ENCODE measurements at places on chromosomes 12 and 14.
A peak's percentile ranks its signal among the peaks of the same experiment; 100 is the strongest.

DNA sequence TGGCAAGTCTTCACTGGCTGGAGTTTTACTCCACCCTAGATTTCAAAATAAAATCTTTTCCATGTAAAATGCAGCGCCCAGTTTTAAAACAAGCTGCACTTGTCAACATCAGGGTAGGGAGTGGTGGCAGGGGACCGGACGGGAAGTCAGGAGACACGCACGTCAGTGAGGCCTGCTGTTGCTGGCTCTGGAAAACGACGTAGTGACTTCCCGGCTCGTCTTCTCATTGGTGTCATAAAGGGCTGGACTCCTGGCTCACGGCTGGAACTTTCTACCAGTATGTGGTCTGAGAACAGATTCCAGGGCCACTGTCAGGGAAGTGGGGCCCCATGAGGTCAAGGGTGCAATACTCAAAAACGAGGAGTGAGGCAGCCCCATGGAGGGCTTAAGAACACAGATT is 64.2 kb upstream of the FOXN3 start:
- DNase-seq, result no peak

DNA sequence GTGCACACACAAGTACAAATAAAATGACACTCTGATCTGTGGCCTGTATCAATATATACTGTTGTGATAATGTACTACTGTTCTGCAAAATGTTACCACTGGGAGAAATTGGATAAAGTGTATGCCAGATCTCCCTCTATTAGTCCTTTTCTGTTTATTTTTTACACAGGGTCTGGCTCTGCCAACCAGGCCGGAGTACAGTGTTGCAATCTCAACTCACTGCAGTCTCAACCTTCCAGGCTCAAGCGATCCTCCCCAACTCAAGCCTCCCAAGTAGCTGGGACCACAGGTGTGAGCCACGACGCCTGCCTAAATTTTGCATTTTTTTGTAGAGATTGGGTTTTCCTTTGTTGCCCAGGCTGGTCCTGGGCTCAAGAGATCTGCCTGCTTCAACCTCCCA is 1.9 kb downstream of the NT5DC3 start:
- no peak for DNase-seq

GRCh38 chr14:68512088-68512487 is 280.8 kb downstream of the ZFP36L1 start:
- DNase-seq, result no peak

DNA sequence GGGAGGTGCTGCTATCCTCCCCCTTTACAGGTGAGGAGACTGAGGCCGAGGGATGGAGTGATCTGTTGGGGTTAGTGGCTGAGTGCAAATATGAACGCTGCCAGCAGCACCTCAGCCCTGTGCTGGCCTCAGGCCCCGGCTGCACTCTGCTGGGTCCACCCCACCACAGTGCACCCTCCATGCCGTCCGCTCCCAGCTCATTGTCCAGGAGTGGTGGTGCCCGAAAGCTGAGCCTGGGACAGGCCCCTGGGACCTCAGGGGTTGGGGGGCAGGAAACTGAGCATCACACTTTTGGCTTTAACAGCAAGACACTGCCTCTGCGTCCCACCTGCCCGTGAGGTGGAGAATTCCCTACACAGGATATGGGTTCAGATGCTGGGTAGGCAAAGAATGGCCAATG is 31.5 kb upstream of the FBRSL1 start:
- no peak for DNase-seq

DNA sequence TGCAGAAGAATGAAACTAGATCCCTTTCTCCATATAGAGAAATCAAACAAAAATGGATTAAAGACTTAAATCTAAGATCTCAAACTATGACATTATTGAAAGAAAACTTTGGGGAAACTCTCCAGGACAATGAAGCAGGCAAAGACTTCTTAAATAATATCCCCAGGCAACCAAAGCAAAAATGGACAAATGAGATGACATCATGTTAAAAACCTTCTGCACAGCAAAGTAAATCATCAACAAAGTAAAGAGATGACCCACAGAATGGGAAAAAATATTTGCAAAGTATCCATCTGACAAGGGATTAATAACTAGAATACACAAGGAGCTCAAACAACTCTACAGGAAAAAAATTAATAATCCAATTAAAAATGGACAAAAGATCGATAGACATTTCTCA is 101.0 kb downstream of the RALGAPA1 start:
- DNase-seq, result no peak

- no peak for DNase-seq
Observed at GRCh38 chr12:80217011-80217535, 117.7 kb downstream of the OTOGL start.

DNA sequence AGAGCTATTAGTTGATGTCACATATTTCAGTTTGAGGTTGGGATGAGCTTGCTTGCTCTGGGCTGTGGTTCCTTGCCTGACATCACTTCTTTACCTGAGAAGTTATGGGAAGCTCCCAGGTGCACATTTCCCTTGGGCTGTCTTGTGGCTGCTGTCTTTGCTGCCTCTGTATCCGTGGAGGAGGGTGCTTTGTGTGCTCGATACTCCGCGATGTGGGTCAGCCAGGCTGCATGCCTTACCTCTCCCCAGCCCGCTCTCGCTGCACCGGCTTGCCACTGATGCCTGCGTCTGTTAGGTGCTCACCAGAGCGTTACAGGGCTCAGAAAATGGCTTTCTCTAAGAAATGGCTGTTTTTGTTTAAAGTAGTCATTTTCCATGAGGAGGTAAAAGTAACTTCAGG is 19.6 kb downstream of the PELI2 start:
- DNase-seq, result no peak

GRCh38 chr12:123106640-123107359 is 44.1 kb downstream of the PITPNM2 start:
- no peak for DNase-seq

DNA sequence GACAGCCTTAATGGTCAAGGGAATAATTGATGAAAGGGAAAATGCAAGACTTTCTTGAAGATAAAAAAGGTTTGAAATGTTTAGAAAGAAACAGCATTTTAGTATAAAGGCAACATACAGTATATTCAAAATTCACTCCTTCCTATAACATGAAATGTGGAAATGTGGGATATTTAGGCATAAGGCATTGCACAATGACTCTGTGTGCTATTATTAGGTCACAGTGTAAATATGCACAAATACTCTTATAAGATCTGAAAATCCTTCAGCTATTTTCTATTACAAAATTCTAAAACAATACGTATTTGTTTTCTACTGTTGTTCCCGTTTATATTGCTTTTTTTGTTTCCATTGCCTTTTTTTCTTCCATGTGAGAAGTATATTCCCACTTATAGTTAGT is 127.7 kb downstream of the SLC16A7 start:
- DNase-seq, result no peak

- no peak for DNase-seq
Observed at GRCh38 chr12:129938089-129938488, 34.3 kb upstream of the TMEM132D start.

DNA sequence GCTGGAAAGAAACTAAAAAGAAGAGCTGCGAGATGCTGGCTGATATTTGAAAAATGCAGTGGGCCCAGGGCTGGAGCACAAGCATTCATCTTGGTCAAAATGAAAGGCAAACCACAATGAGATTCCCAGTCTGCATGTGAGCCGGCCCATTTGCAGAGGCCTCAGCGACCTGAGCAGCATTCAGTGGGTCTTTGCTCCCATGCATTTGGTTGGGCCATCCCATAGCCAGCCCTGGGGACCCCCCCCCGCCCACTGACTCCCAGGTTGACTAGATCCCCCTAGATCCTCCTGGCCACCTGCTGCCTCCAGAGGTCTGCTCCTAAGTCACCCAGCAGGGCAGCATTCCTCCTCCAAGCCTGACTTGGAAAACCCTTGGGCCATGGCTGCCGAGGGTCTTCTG is 59.8 kb downstream of the PRMT8 start:
- DNase-seq, result no peak

DNA sequence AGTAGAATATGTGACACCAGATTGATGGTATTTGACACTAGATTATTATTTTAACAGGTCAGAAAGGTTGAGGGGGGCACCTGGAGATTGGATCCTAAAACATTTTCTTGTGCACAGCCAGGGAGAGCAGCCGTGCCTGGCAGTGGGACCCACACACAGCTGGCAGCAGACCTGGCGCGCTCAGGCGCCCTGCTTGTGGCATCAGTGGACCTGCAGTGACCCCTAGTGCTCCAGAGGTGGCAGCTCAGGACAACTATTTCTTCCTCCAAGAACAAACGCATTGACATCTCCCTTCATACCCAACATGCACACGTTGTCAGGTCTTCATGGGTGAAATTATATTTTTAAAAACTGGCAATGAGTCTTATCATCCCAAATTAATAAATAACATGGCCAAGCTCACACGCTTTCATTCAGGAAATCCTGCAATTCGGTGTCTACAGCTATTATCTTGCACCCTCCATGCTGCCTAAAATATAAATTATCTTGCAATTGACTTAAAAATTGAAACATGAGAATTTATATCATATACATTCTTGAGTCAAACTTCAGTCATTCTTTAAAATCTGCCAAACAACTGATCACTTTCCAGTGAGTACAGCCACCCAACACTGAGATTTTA is 7.7 kb upstream of the TMEM132D start:
- peak; percentile 25 for DNase-seq

- no peak for DNase-seq
Observed at GRCh38 chr14:93830753-93831461, 42.6 kb upstream of the PRIMA1 start.

- no peak for DNase-seq
Observed at GRCh38 chr12:105206686-105207374, 29.1 kb downstream of the APPL2 start.

- no peak for DNase-seq
Observed at GRCh38 chr14:24809135-24809534, 175.1 kb upstream of the GZMB start.

- DNase-seq, result peak; percentile 80
Observed at GRCh38 chr14:77181603-77182437, at the start of gene TMEM63C. TMEM63C (plus strand) TSS chr14:77181798; CDS start chr14:77218814, 37,016 bp downstream.

DNA sequence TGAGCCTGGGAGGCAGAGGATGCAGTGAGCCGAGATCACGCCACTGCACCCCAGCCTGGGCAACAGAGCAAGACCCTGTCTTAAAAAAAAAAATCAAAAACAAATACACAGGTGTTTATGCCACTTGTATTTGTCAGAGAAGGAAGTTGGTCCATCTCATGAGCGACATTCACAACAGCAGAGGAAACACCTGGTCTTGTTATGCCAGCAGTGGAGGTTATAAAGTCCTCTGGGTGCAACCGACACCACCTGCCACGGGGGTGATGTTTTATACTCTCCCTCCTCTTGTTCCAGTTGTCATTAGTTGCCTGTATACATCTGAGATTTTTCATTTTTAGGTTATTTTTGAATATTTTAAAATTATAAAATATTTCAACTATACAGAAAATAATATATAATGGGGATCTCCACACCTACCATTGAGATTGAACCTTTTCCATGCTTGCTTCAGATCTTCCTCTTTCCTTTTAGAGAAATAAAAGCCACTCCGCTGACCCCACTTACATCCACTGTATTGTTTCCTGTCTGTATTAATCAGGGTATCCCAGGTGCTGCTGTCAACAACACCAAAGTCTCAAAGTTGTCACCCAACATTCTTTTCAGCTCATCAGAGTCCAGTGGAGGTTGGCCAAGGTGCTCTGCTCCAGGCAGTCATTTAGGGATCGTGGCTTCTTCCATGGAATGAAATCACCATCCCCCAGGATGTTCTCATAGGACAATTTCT is 65.1 kb downstream of the RNFT2 start:
- no peak for DNase-seq

GRCh38 chr12:16881986-16882570 is 276.1 kb upstream of the LMO3 start:
- DNase-seq, result no peak

DNA sequence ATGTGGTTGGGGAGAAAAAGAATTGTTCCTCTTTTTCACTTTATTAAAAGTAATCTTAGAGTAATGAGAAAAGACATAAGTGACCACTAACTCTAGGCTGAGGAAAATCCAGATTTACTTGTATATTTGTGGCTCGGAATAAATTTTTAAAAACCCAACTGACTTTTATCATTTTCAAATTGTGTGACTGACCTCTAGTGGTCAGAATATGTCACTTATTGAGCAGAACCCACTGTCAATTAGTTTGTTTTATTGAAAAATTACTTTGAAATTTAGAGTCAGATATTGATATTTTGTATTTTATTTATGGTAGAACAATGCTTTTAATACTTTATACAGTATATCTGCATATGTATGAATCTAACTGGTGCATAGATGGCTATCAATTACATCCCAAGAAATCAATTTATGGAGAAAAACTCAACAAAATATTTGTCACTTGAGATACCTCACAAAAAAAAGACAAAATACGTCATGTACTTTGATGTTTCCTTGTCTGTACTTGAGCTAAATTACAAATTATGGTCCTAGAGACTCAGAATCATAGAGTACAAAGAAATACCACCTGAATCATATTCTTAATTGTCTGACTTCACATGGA is 229.4 kb downstream of the CNTN1 start:
- peak; percentile 3 for DNase-seq

- DNase-seq, result no peak
Observed at GRCh38 chr12:13228579-13228978, 32.1 kb downstream of the EMP1 start.

GRCh38 chr14:80491650-80492049 is 280.3 kb upstream of the DIO2 start:
- no peak for DNase-seq

DNA sequence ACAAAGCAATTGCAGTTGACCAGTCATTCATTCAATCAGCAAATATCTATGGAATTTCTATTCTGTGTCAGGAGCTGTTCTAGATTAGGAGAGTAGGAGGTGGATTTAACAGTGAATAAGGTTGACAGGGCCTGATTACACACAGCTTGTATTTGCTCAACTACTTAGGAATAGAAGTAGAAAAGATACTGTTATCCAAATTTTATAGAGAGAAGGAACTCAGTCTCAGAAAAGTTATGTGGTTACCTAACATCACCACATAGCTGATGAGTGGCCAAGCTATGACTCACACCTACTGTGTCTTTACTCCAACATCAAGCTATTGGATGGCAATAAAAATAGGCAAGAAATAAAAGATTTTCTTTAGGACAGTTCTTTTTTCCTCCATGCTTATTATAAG is 374.8 kb downstream of the RMST start:
- DNase-seq, result no peak

- no peak for DNase-seq
Observed at GRCh38 chr14:97850886-97851285, 1053.7 kb downstream of the VRK1 start.

GRCh38 chr14:104932676-104933631 is 8.3 kb downstream of the PLD4 start:
- DNase-seq, result no peak

Measured in NCI-H1417 treated with DMSO at 0.1 percent for 48 hours (cell line).